CD4-positive, alpha-beta memory T cell (primary cell): ENCODE measurements at places on chromosomes 1 and 21. TPM values are rescaled to one million over a fixed set of nuclear protein-coding genes. Genes with fewer than 3 reads are reported as not detected.

Gene IL10RB
- 53.3 TPM for polyA plus RNA-seq

Gene CORT
- not detected for polyA plus RNA-seq

Gene NHLH1
- not detected for polyA plus RNA-seq

Gene IQGAP3
- not detected for polyA plus RNA-seq

Gene ERICH3
- not detected for polyA plus RNA-seq

Gene GRIK3
- polyA plus RNA-seq: not detected

Gene SLC45A1
- 0.52 TPM for polyA plus RNA-seq
